ENCODE measurements at places on chromosomes 1 and 21. TPM values are rescaled to one million over a fixed set of nuclear protein-coding genes. Genes with fewer than 3 reads are reported as not detected.

The KRTAP20-1 gene
- total RNA-seq = not detected

The GNG4 gene
- not detected for total RNA-seq

The CLCA1 gene
- not detected for total RNA-seq

The MTARC1 gene
- 0.93 TPM for total RNA-seq

The MROH9 gene
- not detected for total RNA-seq

The OR10J1 gene
- total RNA-seq = not detected

The PRR9 gene
- not detected for total RNA-seq

The CFAP126 gene
- not detected for total RNA-seq

The TNFRSF1B gene
- total RNA-seq = 31.9 TPM

The NECTIN4 gene
- not detected for total RNA-seq

The RCSD1 gene
- total RNA-seq = 7.1 TPM

The RNASEL gene
- total RNA-seq = 3.2 TPM

The TCEA3 gene
- total RNA-seq = 0.70 TPM

The ST6GALNAC3 gene
- total RNA-seq = 12.4 TPM

The PPOX gene
- total RNA-seq = 23.5 TPM

The CA14 gene
- total RNA-seq = not detected

The ESRRG gene
- 0.44 TPM for total RNA-seq

The SPRR5 gene
- not detected for total RNA-seq

The CD5L gene
- not detected for total RNA-seq

The SLC35F3 gene
- total RNA-seq = 0.87 TPM

The FAM163A gene
- total RNA-seq = 1.5 TPM

The KAZN gene
- total RNA-seq = 6.9 TPM

The CNKSR1 gene
- 1.0 TPM for total RNA-seq

The RHOU gene
- total RNA-seq = 1.2 TPM

The AMY2B gene
- total RNA-seq = 5.1 TPM

The LPAR3 gene
- not detected for total RNA-seq

The PTPRU gene
- 19.4 TPM for total RNA-seq

All from glomerular endothelial cell (primary cell).